ENCODE measurements at places on chromosomes 5 and 9.
A peak's percentile ranks its signal among the peaks of the same experiment; 100 is the strongest.

GRCh38 chr5:140399979-140400729 lies 1.5 kb upstream of the ANKHD1 start:
- DNase-seq: no peak

- DNase-seq: no peak
These were observed 51.2 kb upstream of the TRIM32 start for GRCh38 chr9:116635908-116636307.

GRCh38 chr9:101027236-101027635 lies 1.3 kb upstream of the PLPPR1 start:
- DNase-seq: no peak

- no peak for DNase-seq
These were observed 31.1 kb downstream of the RORB start for GRCh38 chr9:74528207-74528606.

DNA sequence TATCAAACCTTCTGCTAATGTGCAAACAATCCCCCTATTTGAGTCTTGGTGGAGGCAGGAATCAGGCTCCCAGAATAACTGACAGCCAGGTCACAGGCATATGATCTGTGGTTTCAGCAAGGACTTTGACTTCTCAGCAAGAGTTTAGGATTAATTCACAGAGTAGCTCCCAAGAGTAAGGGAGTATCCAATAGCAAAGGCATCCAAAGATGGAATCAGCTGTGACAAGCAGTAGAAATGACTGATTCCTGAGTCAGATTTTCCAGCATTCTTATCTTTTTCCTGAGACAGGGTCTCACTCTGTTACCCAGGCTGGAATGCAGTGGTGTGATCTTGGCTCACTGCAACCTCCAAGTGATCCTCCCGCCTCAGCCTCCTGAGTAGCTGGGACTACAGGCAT lies 108.3 kb downstream of the EPB41L4A start:
- no peak for DNase-seq

DNA sequence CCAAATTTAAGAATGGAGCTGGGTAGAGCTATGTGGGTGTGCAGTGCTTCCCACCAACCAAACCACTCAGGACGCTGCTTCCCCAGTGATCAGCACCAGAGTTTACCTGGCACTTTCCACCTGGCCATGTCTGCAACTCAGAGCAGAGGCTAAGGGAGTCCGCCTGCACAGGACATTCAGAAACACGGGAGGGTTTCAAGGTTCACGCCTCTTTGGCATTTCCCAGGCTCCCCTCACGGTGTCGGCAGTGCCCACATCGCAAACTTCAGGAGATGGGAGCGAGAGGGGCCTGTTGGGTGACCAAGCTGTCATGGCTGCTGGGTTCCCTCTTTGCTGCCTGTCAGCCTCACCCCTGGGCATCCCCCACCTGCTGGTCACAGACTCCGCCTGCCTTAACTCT lies 161.5 kb downstream of the NXNL2 start:
- no peak for DNase-seq

GRCh38 chr5:108820983-108821382 lies 73.3 kb downstream of the FER start:
- no peak for DNase-seq

GRCh38 chr5:170563824-170564567 lies 60.2 kb downstream of the KCNIP1 start:
- no peak for DNase-seq

DNA sequence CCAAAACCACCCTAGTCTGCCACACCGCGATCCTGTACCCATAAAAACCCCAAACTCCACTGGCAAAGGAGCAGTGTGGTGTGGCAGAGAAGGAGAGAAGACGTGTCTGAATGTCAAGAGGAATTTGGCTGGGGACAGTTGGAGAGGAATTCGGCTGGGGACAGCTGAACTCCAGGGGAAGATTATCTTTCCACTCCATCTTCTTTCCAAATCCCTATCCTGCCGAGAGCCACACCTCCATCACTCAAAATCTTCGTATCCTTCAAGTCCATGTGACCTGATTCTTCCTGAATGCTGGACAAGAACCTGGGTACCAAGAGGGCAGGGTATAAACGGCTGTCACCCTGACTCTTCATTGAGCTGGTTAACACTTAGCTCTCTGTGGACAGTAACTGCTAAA lies 448.1 kb downstream of the ARHGEF28 start:
- DNase-seq: no peak

- no peak for DNase-seq
These were observed 4.2 kb downstream of the NEK6 start for GRCh38 chr9:124261736-124262648.

- no peak for DNase-seq
These were observed 183.6 kb upstream of the IRX4 start for GRCh38 chr5:2066373-2066772.

DNA sequence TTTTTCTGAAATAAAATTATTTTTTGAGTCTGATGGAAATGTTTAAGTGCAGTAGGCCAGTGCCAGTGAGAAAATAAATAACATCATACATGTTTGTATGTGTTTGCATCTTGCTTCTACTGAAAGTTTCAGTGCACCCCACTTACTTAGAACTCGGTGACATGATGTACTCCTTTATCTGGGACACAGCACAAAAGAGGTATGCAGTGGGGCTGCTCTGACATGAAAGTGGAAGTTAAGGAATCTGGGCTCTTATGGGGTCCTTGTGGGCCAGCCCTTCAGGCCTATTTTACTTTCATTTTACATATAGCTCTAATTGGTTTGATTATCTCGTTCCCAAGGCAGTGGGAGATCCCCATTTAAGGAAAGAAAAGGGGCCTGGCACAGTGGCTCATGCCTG lies 39.2 kb downstream of the FXN start:
- DNase-seq: no peak

- DNase-seq: no peak
These were observed 32.0 kb upstream of the DHFR start for GRCh38 chr5:80686757-80687156.

DNA sequence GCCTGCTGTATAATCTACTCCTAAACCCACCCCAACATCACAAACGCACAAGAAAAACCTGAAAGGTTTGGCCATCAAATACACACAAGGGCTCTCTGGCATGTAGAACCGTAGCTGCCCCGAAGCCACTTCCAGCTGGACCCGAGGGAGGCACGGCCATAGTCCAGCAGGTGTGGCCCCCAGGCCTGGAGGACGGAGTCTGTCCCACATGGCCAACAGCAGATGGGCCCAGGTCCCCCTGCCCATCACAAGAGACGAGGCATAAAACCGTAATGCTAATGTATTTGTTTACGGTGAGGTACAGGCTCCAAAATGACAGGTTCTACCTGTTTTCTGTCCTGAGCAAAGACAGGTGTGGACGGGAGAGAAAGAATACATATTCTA lies 234.2 kb downstream of the SYK start:
- no peak for DNase-seq

- DNase-seq: no peak
These were observed 194.7 kb downstream of the CACNA1B start for GRCh38 chr9:138072161-138072842.

GRCh38 chr9:135341612-135342169 lies 137.9 kb upstream of the PPP1R26 start:
- no peak for DNase-seq

DNA sequence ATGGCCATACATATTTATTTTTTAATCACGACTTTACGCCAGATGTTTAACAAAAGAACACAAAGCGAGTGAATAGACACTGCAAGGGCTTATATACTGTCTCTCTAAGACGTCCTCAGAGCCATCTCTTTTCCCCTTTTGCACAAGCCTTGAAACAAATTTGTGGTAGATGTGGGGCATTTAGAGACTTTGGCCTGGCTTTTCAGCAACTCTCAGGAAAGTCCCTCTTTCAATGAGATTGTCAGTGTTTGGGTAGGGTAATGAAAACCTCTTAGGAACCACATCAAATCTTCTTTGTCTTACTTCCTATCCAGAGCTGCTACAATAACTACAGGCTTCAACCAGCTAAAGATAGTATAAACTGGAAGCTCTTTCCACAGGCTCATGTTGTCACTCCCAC lies 380.0 kb downstream of the ANXA1 start:
- DNase-seq: no peak

- no peak for DNase-seq
These were observed 13.0 kb downstream of the GLRX start for GRCh38 chr5:95809414-95809960.

GRCh38 chr5:63128018-63128417 lies 549.4 kb downstream of the LRRC70 start:
- peak; percentile 26 for DNase-seq

Measured in NCI-H1417 treated with DMSO at 0.1 percent for 48 hours (cell line).